Esophagus mucosa (tissue), 1 donor: ENCODE measurements at places on chromosomes 3 and 15. TPM values are rescaled to one million over a fixed set of nuclear protein-coding genes. Genes with fewer than 3 reads are reported as not detected.
A peak's percentile ranks its signal among the peaks of the same experiment; 100 is the strongest.

DNA sequence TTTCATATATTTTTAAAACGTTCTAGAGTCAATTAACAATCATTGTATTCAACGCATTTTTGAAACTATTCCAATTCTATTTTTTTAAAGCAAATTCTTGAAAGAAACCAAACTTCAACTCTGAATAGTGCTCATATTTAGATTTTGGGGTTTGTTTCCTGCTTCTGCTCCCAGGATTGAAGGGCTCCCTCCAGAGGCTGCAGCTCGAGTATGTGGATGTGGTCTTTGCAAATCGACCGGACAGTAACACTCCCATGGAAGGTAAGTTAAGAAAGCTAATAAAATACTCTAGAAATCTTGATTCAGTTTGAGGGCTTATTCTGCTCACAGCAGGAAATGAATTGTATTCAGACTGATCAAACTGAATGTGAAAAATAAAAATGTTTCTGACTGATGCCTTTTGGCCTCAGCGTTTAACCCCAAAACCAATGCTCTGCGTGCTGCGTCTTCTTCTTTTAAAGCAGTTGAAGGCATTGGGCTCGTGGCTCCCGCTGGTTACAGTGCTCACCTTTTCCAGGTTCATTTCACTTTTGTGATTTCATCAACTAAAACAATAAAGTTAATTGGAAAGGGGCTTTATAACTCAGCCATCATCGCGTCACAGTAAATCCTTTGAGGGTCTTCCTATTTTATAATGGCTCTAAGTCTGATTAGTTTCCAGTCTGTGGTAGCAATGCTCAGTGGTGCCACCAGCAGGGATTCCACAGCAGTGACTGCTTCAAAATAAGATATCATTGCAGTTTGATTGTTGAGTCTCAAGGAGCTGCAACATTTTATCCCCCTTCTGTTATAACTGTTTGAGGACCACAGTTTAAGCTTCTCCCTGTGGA is 80.1 kb downstream of the SSR3 start:
- no peak for ATAC-seq

DNA sequence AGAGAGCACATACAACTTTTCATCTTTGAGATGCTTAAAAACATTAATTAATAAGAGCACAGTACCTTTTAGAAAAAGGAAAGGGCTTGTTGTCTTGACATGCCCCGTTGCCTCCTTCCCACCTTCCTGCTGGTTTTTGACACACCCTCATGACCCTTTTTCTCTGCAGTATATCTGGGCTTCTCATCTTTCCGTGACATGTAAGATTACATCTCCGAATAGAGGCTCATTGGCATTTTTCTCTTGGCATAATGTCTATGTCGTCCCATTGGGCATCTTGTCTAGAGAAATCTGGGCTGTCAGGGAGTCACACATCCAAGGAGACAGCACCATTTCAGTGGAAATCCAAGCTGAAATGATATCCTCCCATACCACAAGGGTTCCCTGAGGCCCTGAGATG is 64.1 kb downstream of the LRTM1 start:
- ATAC-seq, result no peak

DNA sequence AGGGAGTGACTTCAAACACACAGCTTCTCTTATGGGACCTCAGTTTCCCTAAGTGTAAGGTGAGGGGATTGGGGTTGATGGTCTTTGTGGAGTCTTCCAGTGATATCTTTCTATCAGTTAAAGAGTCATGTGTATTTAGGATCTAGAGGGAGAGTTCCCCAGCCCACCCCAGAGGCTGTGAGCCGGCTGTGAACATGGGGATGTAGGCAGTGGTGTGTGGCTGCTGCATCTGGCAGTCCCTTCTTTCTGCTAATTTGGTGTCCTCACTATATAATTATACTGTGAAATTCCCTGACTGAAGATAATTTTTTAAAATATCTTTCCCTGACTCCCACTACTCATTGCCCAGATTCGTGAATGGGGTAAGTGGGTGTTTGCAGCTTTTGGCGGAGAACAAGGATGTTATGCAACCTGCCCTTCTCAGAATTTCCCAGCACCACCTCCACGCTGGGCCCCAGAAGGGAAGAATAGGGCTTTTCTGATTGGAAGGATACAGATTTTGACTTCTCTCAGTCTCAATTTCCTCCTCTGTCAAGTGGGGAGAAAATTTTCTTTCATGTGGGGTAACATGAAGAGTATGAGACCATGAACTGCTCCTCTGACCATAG is 79.0 kb upstream of the RASGRF1 start:
- ATAC-seq, result no peak

DNA sequence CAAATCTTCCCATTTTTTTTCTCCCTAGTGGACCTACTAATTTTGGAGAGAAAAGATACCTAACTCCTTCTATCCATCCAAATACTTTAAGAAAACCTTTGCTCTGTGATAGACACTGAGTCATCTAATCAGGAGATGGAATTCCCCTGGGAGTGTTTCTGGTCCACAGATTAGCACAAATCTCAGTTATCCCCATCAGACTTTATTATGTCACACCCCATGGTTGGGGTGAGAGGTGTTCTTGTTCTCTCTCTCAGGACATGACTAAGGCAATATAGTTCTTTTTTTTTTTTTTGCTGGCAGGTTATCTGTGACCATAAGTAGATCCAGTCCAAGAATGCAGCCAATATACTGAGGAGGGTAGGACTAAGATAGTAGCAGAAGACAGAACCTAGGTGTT is 15.8 kb downstream of the SLC9A9 start:
- peak; percentile 54 for ATAC-seq

GRCh38 chr3:157532529-157533297 is 29.5 kb upstream of the VEPH1 start:
- peak; percentile 84 for ATAC-seq

Gene LDHAL6B
- total RNA-seq, result not detected

- ATAC-seq, result no peak
These were observed 613.3 kb downstream of the TUSC7 start for GRCh38 chr3:117322866-117323265.

GRCh38 chr15:67093504-67093862 is 28.1 kb downstream of the SMAD3 start:
- peak; percentile 8 for ATAC-seq

GRCh38 chr15:56410721-56411120 is 45.5 kb downstream of the TEX9 start:
- no peak for ATAC-seq

GRCh38 chr15:35696767-35697231 is 150.8 kb upstream of the DPH6 start:
- peak; percentile 90 for ATAC-seq

Gene SH2D7
- not detected for total RNA-seq

DNA sequence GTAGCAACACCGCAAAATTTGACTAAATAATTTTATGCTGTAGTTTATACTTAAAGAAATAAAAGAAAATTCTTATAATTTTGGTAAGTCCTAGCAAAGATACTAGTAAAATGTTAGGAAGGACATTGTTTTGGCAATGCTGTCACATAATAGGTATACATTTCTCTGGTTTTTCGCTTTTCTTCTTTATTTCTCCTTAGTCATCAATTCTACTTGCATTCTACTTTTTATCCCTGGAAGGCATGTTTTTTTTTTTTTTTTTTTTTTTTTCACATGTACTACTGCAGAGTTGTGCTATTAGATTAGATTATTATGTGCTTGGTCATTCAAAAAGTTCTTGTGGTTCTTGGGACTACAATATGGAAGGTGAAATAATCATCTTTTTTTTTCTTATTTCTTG is 1421.2 kb downstream of the SI start:
- no peak for ATAC-seq

- peak; percentile 57 for ATAC-seq
These were observed 69.9 kb upstream of the GOLIM4 start for GRCh38 chr3:168165390-168166269.

- peak; percentile 7 for ATAC-seq
These were observed 18.8 kb downstream of the PLA2G4F start for GRCh38 chr15:42137461-42138261.

DNA sequence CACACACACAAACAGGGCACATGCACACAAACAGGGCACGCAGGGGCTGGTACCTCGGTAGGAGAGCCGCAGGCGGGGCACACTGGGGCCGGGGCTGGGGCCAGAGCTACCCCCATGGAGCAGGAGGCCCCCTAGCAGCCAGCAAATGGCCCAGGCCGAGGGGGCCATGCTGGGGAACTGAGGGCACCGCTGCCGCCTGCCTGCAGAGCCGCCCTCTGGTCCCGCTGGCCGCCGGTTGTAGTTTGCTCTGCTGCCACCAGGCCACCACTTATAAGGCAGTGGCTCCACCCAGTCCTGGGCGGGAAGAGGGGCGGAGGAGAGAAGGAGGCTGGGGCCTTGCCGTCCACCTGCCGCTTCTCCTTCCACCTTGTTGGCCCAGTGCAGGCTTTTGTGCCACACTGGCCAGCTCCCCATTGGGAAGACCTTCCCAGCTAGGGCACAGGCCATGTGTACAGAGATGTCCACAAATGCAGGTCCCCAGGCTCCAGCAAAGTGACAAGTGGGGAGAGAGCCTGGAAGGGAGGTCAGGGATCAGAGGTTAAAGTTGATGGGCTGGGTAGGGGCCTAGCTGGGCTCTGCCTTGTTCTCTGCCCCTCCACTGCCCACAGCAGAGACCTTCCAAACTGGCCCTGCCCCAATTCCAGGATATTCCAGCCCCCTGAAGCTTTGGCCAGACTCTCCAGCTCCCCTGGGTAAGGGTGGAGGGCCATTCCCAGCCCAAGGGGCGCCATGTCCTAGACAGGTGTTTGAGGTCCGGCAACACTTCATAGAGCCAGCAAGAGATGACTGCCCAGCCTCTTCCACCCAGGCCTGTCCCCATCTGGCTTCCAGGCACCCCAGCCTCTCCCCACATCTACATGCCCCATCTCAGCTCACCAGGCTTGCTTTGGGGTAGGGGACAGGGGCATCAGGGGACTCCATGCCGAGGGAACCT is at the start of gene SEMA3G:
Gene SEMA3G (minus strand): TSS at position 244 of the 934 bp plus-strand sequence. CDS start 76 bp downstream, at position 168.
- peak; percentile 82 for ATAC-seq

DNA sequence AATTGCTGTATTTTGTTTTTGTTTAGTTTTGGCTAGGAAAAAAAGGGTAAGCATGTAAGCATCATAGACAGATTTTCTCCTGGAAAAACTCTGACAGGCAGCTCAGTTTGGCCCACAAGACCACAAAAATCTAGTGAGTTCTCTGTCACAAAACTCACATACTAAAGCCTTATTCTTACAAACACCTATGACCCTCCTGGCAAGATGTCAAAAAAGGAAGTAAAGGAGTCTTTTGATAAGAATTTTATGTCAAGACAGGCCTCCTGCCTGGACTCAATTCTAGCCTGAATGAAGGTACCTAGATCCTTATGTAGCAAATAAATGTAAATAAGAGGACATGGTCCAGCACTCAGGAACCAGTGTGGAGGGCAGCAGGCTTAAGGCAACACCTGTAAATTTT is 668.3 kb upstream of the ZNF385D start:
- ATAC-seq, result no peak

- no peak for ATAC-seq
These were observed 97.5 kb downstream of the CHDH start for GRCh38 chr3:53748512-53749271.

DNA sequence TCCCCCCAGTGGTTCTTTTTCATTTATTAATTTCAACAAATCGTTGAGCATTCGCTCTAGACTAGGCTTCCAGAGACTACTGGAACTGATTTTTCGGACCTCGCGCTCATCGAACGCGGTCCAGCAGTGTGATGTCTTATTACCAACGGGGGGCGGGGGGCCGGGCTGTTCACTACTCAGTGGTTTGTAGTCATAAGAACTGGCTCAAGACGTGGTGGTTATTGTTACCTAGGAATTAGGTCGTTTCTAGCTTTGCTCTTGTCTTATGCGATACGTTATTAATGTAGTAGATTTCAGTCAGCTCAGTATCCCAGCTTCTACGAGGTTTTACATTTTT is 858 bp downstream of the RBM5 start:
- peak; percentile 7 for ATAC-seq

GRCh38 chr3:157445857-157446256 is 9.2 kb downstream of the PTX3 start:
- peak; percentile 39 for ATAC-seq

Gene SEC22C
- 17.4 TPM for total RNA-seq

Gene NR1I2
- not detected for total RNA-seq

DNA sequence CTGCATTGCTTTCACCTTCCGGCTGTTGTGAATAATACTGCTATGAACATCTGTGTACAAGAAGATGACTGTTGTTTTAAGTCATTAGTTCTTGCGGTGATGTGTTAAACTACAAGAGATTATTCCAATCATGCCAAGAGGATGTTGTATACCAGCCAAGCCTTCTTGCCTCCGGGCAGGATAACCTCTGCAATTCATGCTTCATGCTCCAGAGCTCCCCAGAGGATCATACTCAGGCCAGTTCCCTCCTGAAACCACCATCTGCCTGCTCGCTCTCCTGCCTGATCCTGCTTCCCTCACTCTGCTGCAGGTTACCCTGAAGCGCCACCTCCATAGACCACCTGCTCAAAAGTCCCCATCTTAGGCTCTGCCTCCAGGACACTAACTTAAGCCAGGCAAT is 187.1 kb upstream of the PROK2 start:
- peak; percentile 78 for ATAC-seq

- no peak for ATAC-seq
These were observed 612.8 kb downstream of the MAGI1 start for GRCh38 chr3:65425880-65426279.

Gene ARHGAP11A
- 19.1 TPM for total RNA-seq

- no peak for ATAC-seq
These were observed 49.0 kb downstream of the DZIP1L start for GRCh38 chr3:138066383-138066782.
